ENCODE measurements at places on chromosomes 6 and 20.

DNA sequence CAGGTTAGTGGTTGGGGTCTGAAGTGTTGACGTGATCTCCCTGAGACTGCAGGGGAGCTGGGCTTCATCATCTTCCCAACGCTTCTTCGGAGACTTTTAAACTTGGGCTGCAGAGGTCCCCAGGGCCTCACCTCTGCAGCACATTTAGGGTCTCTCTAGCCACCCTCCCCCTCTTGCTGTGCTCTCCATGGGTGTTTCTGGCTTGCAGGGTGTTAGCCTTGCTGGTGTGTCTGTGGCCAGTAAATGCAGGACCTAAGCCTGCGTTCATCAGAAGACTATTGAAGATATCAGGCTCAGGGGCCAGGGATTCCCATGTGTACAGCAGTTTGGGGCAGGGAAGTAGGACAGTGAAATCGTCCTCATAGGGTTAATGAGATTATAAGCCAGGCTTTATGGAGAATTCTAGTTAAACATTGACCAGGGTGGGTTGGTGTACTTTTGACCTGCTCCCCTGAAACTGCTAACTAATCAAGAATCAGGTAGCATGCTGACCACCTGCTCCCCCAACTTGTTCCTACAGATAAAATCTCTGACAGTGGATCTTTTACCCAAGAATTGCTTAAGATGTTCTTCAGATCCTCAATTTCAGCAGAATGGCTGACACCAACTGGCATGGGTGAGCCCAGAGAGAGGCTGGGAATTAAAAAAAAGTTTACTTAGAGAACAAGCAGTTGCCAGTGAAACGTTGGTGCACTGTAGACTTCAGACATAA, 3.8 kb upstream of the DDO start:
- DNase-seq = no peak

DNA sequence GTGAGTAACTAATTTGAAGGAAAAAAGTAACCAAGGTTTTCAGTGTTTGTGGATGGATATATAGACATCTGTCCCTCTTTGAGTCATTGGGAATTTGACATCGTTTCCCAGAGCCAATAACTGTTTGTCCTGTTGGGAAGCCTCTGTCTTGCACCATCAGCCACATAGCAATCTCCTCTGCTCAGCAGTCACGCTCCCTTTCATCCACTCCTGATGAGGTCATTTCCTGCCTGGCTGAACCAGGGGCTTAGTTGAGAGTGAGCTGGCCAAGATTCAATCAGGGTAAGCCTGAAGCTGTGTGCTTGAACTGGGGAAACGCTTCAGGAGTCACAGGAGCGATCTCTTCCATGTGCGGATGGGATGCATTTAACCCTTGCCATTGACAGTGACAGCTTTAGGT, 121.5 kb upstream of the FOXQ1 start:
- no peak for DNase-seq

GRCh38 chr20:20552076-20552475, 160.4 kb downstream of the RALGAPA2 start:
- no peak for DNase-seq

- no peak for DNase-seq
These were observed 3.7 kb upstream of the FUCA2 start for GRCh38 chr6:143515061-143515760.

DNA sequence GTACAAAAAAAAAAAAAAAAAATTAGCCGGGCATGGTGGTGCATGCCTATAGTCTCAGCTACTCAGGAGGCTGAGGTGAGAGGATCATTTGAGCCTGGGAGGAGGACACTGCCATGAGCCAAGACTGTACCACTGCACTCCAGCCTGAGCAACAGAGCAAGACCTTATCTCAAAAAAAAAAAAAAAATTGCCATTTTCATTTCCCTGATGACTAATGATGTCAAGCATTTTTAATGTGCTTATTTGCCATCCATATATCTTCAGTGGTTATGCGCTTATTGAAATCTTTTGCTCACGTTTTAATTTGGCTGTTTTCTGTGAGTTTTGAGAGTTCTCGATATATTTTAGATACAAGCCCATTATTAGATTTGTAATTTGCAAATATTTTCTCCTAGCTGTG, 46.7 kb downstream of the PFDN4 start:
- DNase-seq = no peak

GRCh38 chr6:14375930-14376329, 258.4 kb downstream of the CD83 start:
- DNase-seq = no peak

GRCh38 chr6:151808371-151809241, 1.1 kb downstream of the ESR1 start:
- no peak for DNase-seq

GRCh38 chr6:50836231-50836630, 17.6 kb downstream of the TFAP2B start:
- no peak for DNase-seq
